ENCODE measurements at places on chromosomes 4 and X. TPM values are rescaled to one million over a fixed set of nuclear protein-coding genes. Genes with fewer than 3 reads are reported as not detected.

TACR3 gene
- total RNA-seq: not detected

MSX1 gene
- total RNA-seq: 2.2 TPM

RIBC1 gene
- total RNA-seq: 0.47 TPM

DNA sequence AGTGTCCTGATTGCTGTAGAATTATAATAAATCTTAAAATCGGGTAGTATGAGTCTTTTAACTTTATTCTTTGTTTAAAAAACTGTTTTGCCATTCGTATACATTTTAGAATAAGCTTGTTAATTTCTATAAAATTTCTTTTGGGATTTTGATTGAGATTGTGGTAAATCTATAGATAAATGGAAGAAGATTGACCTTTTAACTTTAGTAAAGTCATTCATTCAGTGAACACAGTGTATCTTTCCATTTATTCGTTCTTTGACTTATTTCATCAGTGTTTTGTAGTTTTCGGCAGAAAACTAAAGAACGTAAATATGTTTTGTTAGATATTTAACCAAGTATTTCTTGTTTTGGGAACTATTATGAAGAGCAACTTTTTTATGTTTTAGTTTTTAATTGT lies 38.9 kb downstream of the DRD5 start:
- no peak for DNase-seq
